ENCODE measurements at places on chromosomes 1 and 21. TPM values are rescaled to one million over a fixed set of nuclear protein-coding genes. Genes with fewer than 3 reads are reported as not detected.

UBXN11 gene
- 24.0 TPM for total RNA-seq

CFHR5 gene
- not detected for total RNA-seq

S100A5 gene
- total RNA-seq: not detected

PIGR gene
- total RNA-seq: 587 TPM

SLAMF7 gene
- 16.9 TPM for total RNA-seq

MR1 gene
- total RNA-seq: 36.9 TPM

NGF gene
- 1.3 TPM for total RNA-seq

LEMD1 gene
- 2.2 TPM for total RNA-seq

C1orf185 gene
- not detected for total RNA-seq

SELP gene
- total RNA-seq: 22.0 TPM

ORC1 gene
- 2.3 TPM for total RNA-seq

OR2W3 gene
- total RNA-seq: not detected

KCNJ6 gene
- 0.03 TPM for total RNA-seq

AADACL4 gene
- total RNA-seq: not detected

CROCC gene
- total RNA-seq: 19.1 TPM

SPATA21 gene
- not detected for total RNA-seq

OR2T1 gene
- total RNA-seq: not detected

LIPI gene
- not detected for total RNA-seq

PRKAA2 gene
- 1.4 TPM for total RNA-seq

C1orf226 gene
- 5.2 TPM for total RNA-seq

PLA2G2D gene
- total RNA-seq: not detected

SDCCAG8 gene
- 62.2 TPM for total RNA-seq

MAP3K7CL gene
- total RNA-seq: 5.0 TPM

FRRS1 gene
- 12.3 TPM for total RNA-seq

GOLPH3L gene
- 38.2 TPM for total RNA-seq

AMPD1 gene
- 0.79 TPM for total RNA-seq
